ENCODE measurements at places on chromosomes 4 and X. TPM values are rescaled to one million over a fixed set of nuclear protein-coding genes. Genes with fewer than 3 reads are reported as not detected.

Gene TMPRSS11D
- total RNA-seq: not detected

Gene TMSB15C
- total RNA-seq: 3.4 TPM

Gene CYLC1
- 5.3 TPM for total RNA-seq

Gene NIPAL1
- 0.79 TPM for total RNA-seq

Gene CTAG1B
- 20.3 TPM for total RNA-seq

Gene FUNDC1
- total RNA-seq: 23.1 TPM

Gene FAM47E
- 11.0 TPM for total RNA-seq

Gene POU4F2
- total RNA-seq: 0.93 TPM

Gene FMR1
- total RNA-seq: 45.4 TPM

Gene RENBP
- 2.8 TPM for total RNA-seq

Gene MAB21L2
- not detected for total RNA-seq
